ENCODE measurements at places on chromosomes 6 and 20. TPM values are rescaled to one million over a fixed set of nuclear protein-coding genes. Genes with fewer than 3 reads are reported as not detected.

DNA sequence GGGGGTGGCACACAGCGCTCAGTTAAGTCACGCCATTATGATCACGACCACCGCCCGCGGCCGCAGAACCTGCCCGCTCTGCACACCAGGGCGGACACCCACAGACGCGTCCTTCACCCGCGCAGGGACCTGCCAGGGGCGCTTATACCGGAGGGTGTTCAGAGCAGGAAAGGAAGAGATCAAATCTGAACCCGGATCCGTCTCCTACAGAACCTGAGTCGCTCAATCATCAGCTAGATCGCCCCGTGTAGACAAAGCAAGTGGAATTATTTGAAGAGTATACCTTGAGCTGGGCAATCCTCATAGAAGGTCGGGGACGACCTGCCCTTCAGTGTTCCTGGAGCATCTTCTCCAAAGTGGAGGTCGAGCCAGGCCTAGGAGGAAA, 14.4 kb upstream of the ZNF217 start:
- DNase-seq, result no peak

- no peak for DNase-seq
Observed at GRCh38 chr20:38271608-38272120, 11.1 kb upstream of the KIAA1755 start.

The SOX12 gene
- total RNA-seq, result 7.9 TPM

The APOBEC2 gene
- total RNA-seq, result not detected

- DNase-seq, result no peak
Observed at GRCh38 chr20:1323256-1323655, 5.7 kb downstream of the SDCBP2 start.

GRCh38 chr6:53750052-53750650, 44.7 kb upstream of the LRRC1 start:
- no peak for DNase-seq

The ZSCAN12 gene
- total RNA-seq, result 4.8 TPM

All from epithelial cell of proximal tubule (primary cell).